ENCODE measurements at places on chromosomes 16 and 17.

- DNase-seq, result no peak
Observed at GRCh38 chr17:69143151-69143550, 1.5 kb upstream of the ABCA6 start.

GRCh38 chr17:35080536-35080935 lies 17.0 kb upstream of the RFFL start:
- DNase-seq, result no peak

- no peak for DNase-seq
Observed at GRCh38 chr16:27531826-27532800, 17.6 kb downstream of the GTF3C1 start.

GRCh38 chr17:31431852-31432658 lies 40.6 kb downstream of the RAB11FIP4 start:
- DNase-seq, result no peak

- no peak for DNase-seq
Observed at GRCh38 chr16:4382795-4383357, 11.2 kb downstream of the VASN start.

DNA sequence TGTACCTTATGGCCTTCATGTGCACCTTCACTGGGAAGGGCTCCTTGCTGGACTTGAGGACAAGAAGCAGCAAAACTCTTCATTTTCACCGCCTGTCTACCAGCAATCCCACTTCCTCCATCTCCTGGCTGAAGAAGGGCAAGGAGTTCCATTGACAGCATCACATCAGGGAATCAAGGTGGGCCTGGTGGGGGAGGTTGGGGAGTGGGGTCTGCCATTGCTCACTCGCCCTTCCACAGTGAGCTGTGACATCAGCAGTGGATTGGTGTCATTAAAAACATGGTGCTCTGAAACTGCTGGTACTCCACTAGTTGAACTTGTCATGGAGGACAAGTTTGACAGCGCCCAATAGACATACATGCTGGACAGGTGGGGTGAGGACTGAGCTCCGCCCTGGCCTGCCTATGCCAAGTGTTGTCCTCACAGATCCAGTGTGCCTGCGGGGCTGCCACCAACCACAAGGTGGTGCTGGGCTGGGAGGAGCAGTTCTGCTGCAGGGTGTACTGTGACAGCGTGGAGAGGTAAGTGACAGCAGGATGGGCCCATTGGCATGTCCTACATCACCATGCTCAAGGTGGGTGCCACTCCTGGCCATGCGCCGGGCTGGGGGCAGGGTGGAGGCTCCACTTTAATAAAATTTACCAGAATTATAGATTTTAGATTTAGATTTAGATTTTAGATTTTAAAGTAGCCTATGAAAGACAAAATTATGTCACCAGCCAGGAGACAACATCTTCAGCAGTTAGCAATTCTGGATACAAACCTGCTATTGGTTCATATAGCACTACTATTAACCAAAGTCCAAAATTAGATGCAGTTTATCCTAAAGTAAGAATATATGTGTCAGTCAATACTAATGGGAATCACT lies 1729.1 kb downstream of the TP53TG3F start:
- DNase-seq, result no peak

DNA sequence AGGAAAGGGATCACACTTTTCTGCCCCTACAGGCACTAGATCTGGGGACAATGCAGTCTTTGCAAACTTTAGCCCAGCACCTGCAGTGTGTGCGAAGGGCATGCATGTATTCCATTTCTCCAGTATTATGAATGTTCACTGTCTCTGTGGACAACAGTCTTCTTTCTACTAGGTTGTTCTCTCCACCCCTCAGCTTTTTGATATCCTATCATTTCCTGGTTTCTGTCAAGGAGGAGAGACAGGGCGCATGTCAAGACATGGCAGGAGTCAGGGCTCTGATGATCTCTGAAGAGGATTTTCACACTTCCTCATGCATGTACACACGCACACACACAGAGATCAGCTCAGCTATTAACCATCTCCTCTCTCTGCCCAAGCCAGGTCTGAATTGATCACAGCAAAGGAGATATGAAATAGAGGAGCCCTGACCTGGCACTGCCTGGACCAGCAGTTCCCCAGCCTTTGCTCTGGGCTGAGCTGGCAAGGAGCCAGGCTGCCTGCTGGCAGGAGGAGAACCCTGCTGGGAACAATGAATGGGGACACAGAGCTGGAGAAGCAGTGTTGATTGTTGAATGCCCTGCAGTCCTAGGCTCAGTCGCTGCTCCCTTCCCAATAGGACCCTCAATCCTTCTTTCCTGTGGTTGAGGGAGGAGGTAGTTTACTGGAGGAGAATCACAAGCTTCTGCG lies 2.6 kb downstream of the GPR179 start:
- DNase-seq, result peak; percentile 45

- no peak for DNase-seq
Observed at GRCh38 chr16:87571868-87572244, 30.5 kb upstream of the JPH3 start.

DNA sequence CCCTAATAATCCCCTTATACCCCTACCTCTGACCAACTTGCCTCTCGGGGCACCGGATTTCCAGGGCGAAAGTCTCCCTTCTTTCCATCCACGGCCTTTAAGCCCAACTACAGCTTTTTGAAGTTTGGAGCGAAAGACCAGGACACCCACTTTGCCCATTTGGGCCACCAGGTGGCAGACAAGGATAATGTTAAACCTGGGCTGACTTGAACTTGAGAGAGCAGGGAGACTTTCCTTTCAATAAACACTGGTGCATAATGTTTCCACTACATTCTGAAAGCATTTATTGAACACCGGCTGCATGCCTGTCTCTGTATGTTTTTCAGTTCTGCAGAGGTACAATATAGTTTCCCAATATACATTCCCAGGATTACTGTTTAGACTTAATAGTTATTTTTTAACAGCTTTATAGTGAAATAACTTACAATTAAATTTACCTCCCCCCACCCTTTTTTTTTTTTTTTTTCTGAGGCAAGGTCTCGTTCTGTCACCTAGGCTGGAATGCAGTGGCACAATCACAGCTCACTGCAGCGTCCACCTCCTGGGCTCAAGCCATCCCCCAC lies 6.9 kb upstream of the CES3 start:
- DNase-seq, result peak; percentile 57

DNA sequence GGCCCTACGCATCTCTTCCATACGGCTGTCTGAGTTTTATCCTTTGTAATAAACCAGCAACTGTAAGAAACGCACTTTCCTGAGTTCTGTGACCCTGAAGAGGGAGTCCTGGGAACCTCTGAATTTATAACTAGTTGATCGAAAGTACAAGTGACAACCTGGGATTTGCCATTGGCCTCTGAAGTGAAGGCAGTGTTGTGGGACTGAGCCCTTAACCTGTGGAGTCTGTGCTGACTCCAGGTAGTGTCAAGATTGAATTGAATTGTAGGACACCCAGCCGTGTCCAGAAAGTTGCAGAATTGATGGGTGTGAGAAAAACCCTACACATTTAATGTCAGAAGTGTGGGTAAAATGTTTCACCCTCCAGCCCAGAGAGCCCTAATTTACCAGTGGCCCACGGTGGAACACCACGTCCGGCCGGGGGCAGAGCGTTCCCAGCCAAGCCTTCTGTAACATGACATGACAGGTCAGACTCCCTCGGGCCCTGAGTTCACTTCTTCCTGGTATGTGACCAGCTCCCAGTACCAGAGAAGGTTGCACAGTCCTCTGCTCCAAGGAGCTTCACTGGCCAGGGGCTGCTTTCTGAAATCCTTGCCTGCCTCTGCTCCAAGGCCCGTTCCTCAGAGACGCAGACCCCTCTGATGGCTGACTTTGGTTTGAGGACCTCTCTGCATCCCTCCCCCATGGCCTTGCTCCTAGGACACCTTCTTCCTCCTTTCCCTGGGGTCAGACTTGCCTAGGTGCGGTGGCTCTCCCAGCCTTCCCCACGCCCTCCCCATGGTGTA lies 1.5 kb downstream of the GAA start:
- DNase-seq, result no peak

DNA sequence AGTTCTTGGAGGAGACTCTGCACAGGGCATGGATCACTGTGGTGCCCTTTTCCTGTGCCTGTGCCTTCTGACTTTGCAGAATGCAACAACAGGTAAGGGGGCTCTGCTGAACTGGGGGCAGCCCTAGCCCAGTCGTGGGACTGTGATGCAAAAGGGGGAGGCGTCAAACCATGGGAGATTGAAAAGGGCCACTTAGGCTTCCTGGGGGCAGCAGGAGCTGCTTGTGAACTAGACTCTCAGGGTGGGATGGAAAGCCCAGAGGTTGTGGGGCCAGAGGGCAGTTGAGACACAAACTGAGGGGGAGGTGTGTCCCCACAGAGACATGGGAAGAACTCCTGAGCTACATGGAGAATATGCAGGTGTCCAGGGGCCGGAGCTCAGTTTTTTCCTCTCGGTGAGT lies 19.6 kb downstream of the ADGRG5 start:
- DNase-seq, result no peak

- no peak for DNase-seq
Observed at GRCh38 chr16:12958366-12958765, 57.0 kb downstream of the SHISA9 start.

GRCh38 chr16:22638393-22639206 lies 127.9 kb downstream of the NPIPB5 start:
- DNase-seq, result peak; percentile 78

- DNase-seq, result no peak
Observed at GRCh38 chr17:17035490-17035889, 6.8 kb upstream of the MPRIP start.

DNA sequence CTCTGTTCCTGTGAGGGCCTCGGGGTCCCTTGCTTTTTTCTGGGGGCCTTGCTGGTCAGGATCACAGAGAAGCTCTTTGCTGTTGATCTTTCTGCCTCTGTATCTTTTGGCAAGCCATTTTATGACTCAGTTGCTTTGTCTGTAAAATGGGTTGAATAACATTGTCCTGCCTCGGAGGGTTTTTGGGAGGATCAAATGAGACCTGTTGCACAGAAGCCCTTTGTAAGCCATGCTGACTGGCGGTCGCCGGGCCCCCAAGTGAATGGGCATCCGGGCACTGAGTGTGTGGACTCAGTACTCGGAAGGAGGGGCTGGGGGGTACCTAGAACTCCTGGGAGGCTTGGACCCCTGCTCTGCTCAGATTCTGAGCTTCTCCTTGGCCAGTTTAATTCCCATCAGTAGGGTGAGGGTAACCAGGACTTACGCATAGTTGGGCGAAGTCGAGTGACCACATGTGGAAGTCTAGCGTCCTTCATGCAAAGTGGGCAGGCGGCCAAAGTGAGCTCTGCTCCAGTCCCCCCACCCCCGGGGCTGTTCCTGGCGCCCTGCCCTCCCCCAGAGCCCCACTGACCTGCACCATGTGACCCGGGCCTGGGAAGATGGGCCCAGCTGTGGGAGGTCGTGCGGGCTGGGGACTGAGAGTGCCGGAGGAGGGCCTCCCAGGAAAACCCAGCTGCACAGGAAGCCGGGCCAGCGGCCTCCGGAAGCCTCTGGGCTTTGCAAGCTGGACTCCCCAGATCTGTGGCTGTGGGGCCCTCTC lies 284.0 kb downstream of the SEC14L1 start:
- peak; percentile 88 for DNase-seq

GRCh38 chr17:57062865-57063264 lies 22.2 kb upstream of the AKAP1 start:
- no peak for DNase-seq

- DNase-seq, result no peak
Observed at GRCh38 chr17:70454908-70455307, 285.6 kb downstream of the KCNJ2 start.

DNA sequence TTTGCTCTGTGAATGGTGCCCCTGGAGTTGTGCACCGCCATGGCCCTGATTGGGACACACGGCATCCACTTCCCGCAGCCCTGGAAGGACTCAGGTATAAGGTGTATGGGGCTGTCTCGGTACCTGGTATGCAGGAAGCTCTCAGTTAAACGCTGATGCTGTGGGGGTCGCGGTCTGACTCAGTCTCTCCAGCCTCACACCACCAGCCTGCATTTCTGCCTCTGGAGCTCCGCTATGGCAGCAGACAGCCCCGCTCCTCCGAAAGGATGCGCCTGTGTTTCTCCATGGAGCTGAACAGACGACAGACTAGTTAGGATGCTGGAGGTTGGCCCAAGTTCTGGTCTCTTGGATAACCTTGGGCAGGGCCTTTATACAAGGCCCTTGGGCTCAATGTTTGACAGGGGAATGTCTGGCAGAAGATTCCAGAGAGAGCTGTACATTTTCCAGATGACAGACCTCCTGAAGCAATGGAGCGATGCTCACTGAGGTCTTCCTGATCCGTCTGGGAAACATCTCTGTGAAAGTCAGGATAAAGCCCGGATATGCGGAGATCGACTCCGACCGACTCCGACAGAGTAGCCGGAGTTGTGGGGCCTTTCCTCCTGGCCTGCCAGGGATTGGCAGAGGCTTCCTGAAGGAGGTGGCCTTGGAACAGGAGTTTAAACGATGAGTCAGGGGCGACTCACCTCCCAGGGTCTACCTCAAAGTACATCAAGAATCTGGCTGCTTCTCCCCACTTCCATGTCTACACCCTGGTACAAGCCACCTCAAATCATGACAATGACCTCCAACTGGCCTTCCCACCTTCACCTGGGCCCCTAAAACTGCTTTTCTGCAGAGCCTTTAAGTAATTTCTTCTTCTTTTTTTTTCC lies 21.9 kb upstream of the BCAR1 start:
- DNase-seq, result no peak

DNA sequence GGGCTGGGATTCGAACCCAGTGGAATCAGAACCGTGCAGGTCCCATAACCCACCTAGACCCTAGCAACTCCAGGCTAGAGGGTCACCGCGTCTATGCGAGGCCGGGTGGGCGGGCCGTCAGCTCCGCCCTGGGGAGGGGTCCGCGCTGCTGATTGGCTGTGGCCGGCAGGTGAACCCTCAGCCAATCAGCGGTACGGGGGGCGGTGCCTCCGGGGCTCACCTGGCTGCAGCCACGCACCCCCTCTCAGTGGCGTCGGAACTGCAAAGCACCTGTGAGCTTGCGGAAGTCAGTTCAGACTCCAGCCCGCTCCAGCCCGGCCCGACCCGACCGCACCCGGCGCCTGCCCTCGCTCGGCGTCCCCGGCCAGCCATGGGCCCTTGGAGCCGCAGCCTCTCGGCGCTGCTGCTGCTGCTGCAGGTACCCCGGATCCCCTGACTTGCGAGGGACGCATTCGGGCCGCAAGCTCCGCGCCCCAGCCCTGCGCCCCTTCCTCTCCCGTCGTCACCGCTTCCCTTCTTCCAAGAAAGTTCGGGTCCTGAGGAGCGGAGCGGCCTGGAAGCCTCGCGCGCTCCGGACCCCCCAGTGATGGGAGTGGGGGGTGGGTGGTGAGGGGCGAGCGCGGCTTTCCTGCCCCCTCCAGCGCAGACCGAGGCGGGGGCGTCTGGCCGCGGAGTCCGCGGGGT lies at the start of gene CDH1:
TSS of gene CDH1 (plus strand) at position 247 of the 684 bp plus-strand sequence. CDS start at position 371, 124 bp downstream.
- DNase-seq, result no peak
